GM23338 (cell line): ENCODE measurements at places on chromosomes 5 and 9.

DNA sequence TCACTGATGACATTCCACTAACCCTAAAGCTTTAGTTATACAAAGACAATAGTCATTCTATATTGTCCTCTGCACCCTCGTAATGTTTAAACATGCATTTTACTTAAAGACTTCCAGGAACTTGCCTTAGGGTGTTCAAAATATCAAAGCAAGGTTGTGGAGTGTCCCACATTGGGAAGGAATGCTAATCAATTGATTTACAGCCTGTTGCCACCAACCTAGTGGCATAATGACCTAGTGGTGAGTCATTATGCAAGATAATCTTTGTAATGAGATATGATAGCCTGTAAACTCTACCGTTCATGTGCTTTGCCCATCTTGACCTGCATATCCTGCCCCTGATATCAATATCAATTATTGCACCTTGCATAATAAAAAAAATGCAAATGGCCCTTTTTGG lies 542.9 kb downstream of the CDH9 start:
- H3K27me3 ChIP-seq: no peaks in the 10 kb centered on the region
- H3K4me1 ChIP-seq: 0 out of 2 replicates have a peak, but pooled peaks cover 5% of the 10 kb centered on the region
- no peak for DNase-seq
- no peak overlapping the region for H3K27ac ChIP-seq
- H3K36me3 ChIP-seq: peaks cover 13% of the 10 kb centered on the region; the same call in 1 of the 2 replicates

GRCh38 chr5:131759704-131760103 lies 37.1 kb downstream of the FNIP1 start:
- H3K27ac ChIP-seq: no peak overlapping the region
- H3K4me1 ChIP-seq: 0 out of 2 replicates have a peak, but pooled peaks cover 9% of the 10 kb centered on the region
- no peak overlapping the region for H3K4me3 ChIP-seq
- no peaks in the 10 kb centered on the region for H3K27me3 ChIP-seq
- no peak for DNase-seq

- peaks cover 10% of the 10 kb centered on the region for H3K4me1 ChIP-seq
- H3K4me3 ChIP-seq: peak overlapping the region; percentile 70
- no peaks in the 10 kb centered on the region for H3K36me3 ChIP-seq
- 0 out of 2 replicates have a peak overlapping the region, but pooled peaks have one; percentile 33 for H3K27ac ChIP-seq
- H3K27me3 ChIP-seq: no peaks in the 10 kb centered on the region
Observed at GRCh38 chr5:53110156-53110555, 599 bp upstream of the MOCS2 start.

- peak; percentile 77 for DNase-seq
- peaks cover 21% of the 10 kb centered on the region for H3K4me1 ChIP-seq
- H3K36me3 ChIP-seq: no peaks in the 10 kb centered on the region
- H3K4me3 ChIP-seq: no peak overlapping the region
Observed at GRCh38 chr5:66814146-66814991, 218.2 kb downstream of the MAST4 start.

GRCh38 chr5:150675069-150675468 lies 14.0 kb downstream of the MYOZ3 start:
- DNase-seq: no peak
- no peaks in the 10 kb centered on the region for H3K36me3 ChIP-seq
- H3K4me3 ChIP-seq: no peak overlapping the region
